Activated naive CD4-positive, alpha-beta T cell treated with anti-CD3 and anti-CD28 coated beads, Interleukin-2, amount 10 ng/mL, durations not matched to agents 7 days and 5 days (primary cell): ENCODE measurements at places on chromosomes 3 and 15.

DNA sequence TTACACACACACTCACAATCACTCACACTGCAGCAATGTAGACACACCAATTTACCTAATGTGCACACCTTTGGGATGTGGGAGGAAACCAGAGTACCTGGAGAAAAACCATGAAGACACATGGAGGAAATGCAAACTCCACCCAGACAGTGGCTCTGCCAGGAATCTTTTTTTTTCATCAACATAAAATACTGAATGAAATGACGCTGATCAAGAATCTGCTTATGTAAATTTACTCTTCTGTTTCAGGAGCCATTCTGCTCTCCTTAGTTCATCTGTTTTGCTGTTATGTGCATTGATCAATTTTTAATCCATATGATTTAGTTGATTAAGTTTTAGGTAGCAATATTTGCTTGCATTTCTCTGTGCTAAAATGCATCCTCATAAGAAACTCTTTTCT, 414.2 kb upstream of the CCDC54 start:
- no peak for DNase-seq
- no peaks in the 10 kb centered on the region for H3K27me3 ChIP-seq
- no peaks in the 10 kb centered on the region for H3K4me1 ChIP-seq
- no peak overlapping the region for H3K27ac ChIP-seq
- H3K36me3 ChIP-seq: no peaks in the 10 kb centered on the region

DNA sequence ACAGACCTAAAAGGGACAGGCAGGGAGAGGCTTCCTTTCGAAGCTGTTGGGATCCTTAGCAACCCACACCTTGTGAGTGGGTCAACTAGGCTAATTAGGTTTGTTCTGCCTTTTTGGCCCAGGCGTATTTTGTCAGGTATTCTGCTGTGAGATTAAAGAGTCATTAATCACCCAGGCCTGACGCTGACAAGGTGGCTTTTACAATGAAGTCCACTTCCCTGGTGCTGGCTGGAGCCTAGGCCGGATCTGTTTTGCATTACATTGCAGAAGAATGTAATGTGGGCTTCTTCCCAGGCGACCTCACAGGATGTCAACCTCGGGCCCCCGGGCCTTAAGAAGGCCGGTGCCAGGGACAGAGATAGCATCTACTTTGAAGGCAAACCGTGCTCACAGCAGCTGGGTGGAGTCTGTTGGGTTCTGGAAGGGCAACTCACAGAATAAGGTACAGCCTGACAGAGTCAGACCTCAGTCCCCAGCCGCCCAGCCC, 76.9 kb downstream of the HES1 start:
- no peak for DNase-seq
- H3K27me3 ChIP-seq: peaks cover 44% of the 10 kb centered on the region
- H3K36me3 ChIP-seq: no peaks in the 10 kb centered on the region
- H3K4me3 ChIP-seq: no peak overlapping the region
- H3K27ac ChIP-seq: no peak overlapping the region

DNA sequence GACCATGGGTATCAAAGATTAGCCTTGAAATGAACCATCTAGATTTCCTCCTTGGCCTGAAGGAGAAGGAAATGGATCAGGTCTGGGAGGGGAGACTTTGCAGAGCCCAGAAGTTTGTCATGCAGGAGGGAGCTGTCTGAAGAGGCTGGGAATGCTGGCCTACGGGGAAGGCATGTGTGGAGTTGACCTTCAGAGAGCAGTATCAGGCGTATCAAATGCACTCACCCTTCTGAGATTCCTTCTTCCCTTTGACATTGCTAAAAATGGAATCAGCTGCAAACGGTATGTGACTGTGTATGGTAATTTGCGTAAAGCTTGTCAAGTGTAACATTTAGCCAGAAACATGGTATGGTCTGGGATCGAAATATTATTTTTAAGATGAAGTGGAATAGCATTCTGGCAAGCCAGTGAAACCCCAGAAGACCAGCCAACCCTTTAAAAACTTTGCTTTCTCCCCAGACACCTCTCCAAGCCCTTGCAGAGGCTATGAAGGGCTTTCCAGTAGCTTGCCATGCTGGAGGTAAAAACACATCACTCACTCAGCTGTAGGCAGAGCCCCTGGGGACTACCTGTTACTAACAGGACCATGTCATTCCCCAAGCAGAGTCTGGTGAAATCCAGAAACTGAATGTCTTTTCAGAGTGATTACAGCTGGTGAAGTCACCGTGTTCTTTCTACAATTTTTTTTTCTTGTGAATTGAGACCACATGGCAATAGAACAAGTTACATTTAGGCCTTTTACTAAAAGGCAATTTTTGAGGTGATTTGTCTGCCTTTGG, 174.7 kb upstream of the SLC24A5 start:
- no peak for DNase-seq
- H3K27me3 ChIP-seq: no peaks in the 10 kb centered on the region
- no peak overlapping the region for H3K4me3 ChIP-seq
- no peaks in the 10 kb centered on the region for H3K36me3 ChIP-seq
- no peak overlapping the region for H3K27ac ChIP-seq

DNA sequence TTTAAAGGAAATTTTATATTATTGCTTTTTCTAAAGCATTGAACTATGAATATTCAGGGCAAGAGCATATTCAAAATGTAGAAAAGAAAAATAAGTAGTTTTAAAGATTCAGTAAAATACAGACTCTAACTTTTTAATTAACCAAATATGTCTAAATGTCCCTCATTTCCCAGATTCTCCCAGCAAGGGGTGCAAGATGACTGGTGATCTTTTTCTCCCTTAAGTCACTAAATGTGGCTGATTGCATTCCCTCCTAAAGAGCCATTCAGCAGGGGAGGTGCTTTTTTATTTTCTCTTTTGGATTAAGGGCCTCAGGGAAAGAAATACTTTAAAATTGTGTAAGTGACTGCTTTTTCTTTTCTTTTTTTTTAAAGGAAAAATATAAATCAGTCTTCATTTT, 406.9 kb downstream of the OXSM start:
- no peaks in the 10 kb centered on the region for H3K27me3 ChIP-seq
- H3K36me3 ChIP-seq: no peaks in the 10 kb centered on the region
- H3K27ac ChIP-seq: no peak overlapping the region
- H3K4me3 ChIP-seq: no peak overlapping the region

DNA sequence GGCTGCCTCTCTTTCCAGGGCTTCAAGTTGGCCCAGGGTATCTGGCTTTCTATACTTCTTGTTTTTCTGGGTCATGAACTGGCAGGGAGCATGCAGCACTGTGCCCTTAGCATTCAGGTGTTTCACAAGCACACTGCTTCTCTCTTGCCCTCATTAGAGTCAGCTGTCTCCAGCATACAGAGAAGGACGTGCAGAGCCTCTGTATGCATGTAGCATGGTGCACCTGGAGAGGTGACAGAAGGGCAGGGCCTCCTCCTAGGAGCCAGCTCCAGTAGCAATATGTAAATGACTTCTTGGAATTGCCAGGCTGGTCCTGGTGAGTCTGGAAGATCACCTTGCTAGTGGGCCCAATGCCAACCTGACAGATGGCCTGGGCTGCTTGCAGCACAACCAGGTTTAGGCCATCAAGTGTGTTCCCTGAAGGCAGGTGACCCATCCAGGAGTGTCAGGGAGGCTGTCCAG, 44.8 kb upstream of the ATP2C1 start:
- peaks cover 13% of the 10 kb centered on the region for H3K27me3 ChIP-seq
- no peak for DNase-seq
- H3K36me3 ChIP-seq: no peaks in the 10 kb centered on the region
- H3K4me1 ChIP-seq: peaks cover 24% of the 10 kb centered on the region
- H3K4me3 ChIP-seq: no peak overlapping the region
- no peak overlapping the region for H3K27ac ChIP-seq

DNA sequence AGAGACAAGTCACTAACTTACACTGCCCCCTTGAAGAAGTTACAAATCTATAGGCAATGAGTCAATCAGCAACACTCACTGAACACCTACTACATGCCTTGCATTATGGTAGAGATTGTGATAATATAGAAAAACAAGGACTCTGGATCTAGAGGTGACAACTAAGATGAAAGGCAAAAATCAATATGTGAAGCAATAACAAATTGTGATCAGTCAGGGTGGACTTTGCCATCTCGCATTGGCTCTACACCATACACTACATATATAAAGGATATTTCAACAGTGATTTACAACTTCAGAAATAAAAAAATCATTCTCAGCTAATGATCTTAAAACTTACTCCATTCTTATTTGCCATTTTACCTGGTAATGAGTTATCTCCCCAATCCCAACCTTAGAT, 210.7 kb upstream of the CD96 start:
- H3K36me3 ChIP-seq: no peaks in the 10 kb centered on the region
- no peak for DNase-seq
- H3K4me3 ChIP-seq: no peak overlapping the region
- H3K27ac ChIP-seq: no peak overlapping the region
